ENCODE measurements at places on chromosomes 12 and 14.

GRCh38 chr12:66603461-66603860 is 75.4 kb downstream of the GRIP1 start:
- no peak for DNase-seq

DNA sequence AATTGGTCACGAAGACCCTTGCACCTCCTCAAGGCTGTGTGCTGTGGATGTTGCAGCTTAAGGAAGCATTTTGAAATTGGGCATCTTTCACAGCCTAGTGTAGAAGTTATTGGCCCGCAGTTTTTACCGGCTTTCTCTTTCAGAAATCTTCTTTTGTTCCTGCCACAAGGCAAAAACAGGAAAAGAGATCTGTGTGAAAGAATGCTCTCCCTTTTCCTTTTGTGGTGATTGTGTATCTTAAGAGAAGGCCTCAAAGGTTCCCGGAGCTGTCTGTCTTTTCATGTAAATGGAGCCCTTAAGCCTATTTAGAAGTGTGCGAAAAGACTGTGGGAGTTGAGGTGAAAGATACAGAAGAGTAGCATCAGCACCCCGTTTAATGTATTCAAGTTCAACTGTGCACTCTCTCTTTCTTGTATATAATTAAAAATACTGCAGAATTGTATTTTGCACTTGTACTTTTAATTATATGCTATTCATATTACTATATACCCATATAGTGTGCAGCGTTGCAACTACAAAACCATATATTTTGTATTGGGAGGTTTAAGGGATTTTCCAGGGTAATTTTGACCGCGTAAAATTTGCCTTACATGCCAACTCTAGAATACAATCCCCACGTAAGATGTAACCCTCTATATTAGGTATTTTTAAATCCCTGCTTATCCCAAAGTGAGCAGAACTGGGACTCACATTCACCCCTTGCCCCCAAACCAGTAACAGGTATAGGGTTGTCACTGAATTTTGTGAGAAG is 441.7 kb downstream of the RAD51B start:
- no peak for DNase-seq

- no peak for DNase-seq
Observed at GRCh38 chr12:10847744-10848143, 1.5 kb downstream of the PRR4 start.

GRCh38 chr12:8065991-8066594 is at the start of gene C3AR1:
C3AR1 (minus strand) TSS chr12:8066359; CDS start chr12:8060185, 6,174 bp downstream.
- peak; percentile 89 for DNase-seq

DNA sequence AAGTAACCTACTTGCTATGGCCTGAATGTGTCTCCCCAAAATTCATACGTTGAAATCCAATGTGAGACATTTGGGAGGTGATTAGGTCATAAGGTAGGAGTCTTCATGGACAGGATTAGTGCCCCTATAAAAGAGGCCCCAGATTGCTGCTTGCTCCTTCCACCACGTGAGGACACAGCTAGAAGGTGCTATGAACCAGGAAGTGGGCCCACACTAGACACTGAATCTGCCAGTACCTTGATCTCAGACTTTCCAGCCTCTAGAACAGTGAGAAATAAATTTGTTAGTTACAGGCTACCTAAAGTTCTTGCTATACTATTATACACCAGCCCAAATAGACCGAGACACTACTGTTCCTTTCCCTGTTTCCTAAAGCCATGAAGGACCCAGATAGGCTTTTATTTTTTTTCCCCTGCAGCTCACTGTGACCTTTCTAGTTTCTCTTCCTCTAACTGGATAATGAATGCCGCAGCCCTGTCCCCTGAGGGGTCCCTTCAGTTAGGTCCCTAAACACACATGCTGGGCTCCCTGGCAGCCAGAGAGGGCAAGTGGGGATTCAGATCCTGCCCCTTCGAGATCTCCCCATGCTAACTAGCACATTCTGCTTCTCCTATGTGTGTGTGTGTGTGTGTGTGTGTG is 19.3 kb downstream of the SLC25A3 start:
- no peak for DNase-seq

GRCh38 chr14:101945171-101945570 is 19.2 kb upstream of the DYNC1H1 start:
- DNase-seq, result no peak

DNA sequence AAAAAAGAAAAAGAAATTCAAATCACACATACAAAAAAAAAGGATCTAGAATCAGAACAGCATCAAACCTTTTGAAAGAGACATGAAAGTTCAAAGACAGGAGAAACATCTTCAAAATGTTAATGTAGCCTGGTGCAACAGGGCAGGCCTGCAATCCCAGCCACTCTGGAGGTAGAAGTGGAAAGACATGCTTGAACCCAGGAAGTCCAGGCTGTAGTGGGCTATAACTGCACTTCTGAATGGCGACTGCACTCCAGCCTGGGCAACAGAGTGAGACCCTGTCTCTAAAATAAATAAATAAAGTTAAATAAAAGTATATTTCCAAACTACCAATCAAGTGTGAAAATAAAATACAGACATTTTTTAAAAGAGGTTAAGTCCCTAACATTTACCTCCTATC is 18.7 kb upstream of the AP4S1 start:
- no peak for DNase-seq

- no peak for DNase-seq
Observed at GRCh38 chr14:52283099-52283498, 15.6 kb downstream of the PTGDR start.

DNA sequence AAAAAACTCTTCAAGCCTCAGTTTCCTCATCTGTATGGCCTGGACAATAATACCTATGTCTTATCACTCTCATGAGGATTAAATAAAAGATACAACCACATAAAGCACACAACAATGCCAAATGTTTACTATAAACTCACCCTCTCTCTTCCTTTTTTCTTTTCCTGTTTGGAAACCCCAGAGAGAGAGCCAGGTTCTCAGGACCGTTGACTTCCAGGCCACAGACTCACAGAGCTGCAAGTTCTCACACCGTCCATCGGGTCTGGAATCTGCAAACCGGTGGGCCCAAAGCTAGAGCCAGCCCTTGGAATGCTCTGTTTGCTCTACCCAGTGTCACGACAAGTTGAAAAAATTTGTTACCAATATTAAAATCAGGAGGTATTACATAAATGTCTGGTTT is 4.6 kb upstream of the CD4 start:
- no peak for DNase-seq

DNA sequence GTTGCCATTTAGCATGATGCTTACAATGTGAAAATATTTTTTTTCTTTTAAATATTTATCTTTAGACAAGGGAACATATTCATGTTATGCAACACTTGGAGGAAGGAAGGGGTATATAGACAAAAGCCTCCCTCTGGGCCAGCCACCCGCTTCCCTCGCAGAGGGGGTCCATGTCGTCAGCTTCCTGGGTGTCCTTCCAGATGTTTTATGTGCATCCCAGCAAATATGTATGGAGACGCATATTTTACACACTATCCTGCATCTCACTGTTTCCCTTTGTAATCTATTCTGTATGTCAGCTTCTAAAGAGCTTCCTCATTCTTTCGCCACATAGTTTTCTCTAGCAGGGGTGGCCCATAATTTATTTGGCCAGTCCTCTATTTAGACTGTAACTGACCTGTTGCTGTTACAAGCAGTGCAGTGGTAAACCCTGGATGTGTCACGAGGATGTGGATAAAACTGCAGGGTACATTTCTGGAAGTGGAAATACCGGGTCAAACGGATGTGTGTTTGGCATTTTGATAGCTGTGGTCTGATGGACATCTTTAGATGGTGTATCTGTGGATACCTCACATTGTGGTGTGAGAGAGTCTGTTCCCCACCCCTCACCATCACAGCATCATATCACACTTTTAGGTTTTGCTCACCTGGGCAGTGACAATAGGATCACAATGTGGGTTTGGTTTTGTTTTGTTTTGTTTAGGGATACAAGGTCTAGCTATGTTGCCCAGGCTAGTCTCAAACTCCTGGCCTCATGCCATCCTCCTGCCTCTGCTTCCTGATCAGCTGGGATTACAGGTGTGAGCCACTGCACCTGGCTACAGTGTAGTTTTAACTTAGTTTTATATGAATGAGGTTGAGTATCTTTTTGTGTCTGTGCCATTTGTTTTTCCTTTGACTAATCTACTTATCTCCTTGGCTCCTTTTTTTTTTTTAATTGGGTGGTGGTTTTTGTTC is 31.6 kb downstream of the FAM222A start:
- DNase-seq, result no peak

DNA sequence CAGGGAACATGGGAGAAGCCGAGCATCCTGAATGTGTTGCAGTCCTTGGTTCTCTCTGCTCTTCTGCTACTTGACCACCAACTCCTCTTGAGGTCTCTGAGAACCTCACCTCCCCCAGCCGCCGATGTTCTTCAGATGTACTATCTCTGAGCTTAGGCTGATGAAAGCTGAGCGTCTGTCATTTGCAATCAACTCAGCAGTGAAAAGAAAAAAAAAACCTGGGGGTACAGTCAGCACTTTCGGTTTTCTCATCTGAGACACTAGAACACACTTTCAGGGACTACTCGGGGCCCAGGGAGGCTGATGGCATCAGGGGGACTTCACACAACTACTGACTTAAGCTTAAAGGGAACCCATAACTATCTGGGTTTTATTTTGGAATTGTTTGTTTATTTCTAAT is 9.6 kb upstream of the FLVCR2 start:
- DNase-seq, result no peak

DNA sequence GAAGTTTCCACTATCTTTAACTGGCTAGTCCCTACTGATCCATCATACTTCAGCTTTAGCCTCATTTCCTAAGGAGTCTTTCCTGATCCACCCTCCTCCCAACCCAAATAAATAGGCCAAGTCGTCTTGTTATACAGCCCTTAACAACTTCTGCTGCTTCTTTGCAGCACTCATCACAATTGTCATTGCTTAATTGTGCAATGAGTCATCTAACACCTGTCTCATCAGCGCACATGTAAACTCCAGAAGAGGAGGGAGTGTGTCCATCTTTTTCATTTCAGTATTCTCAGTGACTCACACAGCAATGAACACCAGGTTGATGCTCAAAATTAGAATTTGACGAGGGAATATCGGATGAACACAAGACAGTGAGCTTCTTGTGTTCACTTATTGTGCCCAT is 87.3 kb downstream of the SUDS3 start:
- no peak for DNase-seq

GRCh38 chr12:110613771-110614684 is at the start of gene TCTN1:
TCTN1 (plus strand) TSS chr12:110614129; CDS start chr12:110614183, 54 bp downstream.
- peak; percentile 96 for DNase-seq

DNA sequence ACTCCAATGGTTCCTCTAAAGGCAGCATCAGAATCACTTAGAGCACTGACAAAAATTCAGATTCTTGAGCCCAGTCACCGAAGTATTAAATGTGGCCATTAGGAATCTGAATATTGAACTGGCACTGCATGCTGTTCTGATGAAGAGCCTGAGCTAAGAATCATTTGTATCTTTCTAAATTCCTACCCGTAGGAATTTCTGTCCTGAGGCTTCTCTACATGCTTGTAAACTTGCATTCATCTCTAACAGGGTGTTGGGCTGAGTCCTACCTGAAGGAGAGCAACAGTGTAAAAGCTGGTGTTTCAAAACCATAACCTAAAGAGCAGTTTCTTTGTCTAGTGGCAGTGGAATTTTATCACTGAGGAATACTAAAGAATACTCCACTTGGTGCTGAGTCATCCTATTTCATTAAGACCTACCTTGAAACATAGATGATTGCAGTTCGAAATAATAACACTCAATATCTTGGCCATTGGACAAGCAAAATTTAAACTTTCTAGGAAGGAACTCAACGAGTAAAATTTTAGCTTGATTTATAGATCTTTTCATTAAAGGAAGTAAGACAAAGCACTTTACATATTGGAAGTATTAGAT is 35.5 kb upstream of the C12orf75 start:
- no peak for DNase-seq

GRCh38 chr14:104598039-104598909 is 6.3 kb downstream of the TMEM179 start:
- no peak for DNase-seq

DNA sequence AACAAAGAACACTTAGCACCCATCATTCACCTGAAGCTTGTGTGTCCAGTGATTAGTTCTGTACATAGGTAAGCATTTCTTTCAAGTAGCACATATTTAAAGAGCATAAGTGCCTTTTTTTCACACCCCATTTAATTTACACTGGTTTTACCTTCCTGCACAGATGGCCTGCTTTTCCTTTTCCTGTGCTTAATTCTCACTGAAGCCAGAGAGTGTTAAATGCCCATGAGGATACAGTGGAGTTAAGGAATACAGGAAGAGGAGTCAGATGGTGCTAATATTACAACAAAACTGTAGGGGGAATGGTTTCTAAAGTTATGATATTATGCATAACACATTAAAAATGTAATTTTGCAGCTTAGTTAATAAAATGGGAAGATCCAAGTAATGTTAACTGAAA is 31.0 kb upstream of the SLC38A1 start:
- no peak for DNase-seq

DNA sequence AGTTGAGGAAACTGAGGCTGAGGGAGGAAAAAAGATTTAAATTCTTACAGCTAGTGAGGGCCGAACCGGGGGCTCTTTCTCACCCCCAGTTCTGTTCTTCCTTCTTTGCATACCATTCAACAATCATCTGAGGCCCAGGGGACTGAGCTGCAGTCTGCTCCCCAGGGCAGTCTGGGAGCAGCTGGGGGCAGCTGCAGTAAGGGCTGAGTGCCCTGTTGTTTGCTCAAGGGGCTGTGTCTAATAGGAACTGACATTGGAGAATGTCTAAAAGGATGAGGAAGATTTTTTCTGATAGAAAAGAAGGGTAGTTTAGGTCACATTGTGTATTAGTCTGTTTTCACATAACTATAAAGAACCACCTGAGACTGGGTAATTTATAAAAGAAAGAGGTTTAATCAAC is 42.2 kb downstream of the SLC17A8 start:
- no peak for DNase-seq

GRCh38 chr12:25200703-25201102 is 5.7 kb downstream of the ETFRF1 start:
- peak; percentile 33 for DNase-seq

GRCh38 chr12:82099216-82099615 is 259.0 kb downstream of the CCDC59 start:
- DNase-seq, result no peak

DNA sequence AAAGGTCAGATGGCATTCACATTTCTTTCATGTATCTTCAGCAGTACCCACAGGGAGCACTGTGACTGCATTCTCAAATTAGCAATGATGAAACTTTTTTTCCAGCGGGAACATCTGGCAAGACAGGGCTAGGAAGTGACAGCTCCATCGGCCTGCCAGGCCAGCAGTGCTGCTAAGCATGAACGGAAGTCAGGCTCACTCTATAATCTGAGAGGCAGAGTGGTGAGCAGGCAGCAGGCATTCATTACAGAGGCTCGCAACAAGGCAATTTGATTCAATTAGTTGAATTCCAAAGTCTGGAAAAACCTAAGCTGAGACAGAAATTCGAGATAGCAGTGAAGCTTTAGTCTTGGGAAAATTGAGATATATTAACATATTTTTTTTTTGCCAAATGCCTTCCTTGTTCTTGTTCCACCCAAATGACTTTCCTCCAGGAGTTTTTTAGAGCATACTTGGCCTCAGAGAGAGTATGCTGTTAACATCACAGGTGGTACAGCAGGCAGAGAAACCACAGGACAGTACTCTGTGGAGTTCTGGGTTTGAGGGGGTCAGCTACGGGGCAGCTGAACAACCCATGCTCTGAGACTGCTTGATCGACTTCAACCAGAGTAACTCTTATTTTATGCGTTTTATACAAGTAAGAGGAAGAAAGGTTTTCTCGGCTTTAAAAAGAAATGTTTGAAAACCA is 414.9 kb downstream of the APAF1 start:
- DNase-seq, result no peak

Measured in iris pigment epithelial cell (primary cell).